ENCODE measurements at places on chromosomes 5 and 9.

DNA sequence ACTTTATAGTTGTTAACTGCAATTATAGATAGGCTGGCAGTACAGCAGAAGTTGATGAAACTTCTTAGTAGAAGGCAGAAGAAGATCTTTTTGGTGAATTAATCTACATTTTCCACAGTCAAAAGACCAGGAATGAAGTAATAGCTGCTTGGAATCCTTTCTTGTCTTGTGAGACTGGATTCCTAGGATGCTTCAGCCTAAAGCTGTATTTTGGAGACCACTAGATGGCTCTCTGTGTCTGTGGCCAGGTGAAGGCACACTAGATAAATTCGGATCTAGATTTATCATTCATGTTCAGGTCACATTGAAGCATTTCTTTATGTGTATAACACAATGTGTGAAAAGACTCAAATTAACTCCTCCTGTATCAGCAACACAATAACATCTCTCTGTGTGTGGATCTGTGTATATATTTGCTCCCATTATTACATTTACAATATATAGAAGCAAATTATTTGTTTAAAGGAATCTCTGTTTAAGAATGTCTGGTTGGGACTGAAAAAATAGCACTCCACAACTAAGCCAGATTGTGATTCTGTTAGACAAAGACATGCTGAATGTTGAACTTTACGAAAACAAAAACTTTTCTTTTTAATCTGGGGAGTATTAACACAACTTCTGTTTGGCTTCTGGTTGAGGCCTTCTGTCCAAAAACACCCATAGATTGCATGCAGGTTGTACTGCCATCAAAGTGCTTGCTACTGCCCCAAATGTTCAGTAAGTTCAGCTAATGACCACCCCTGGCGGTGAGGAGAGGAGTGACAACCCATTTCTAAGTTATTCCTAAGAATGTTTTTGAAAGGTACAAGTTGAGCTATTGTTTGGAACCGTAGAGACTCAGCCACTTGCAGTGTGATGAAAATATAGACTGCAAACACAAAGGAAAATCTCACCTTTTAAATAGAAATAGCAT is 10.6 kb downstream of the GRIN3A start:
- no peak for DNase-seq

- no peak for DNase-seq
Observed at GRCh38 chr9:23431459-23431858, 394.6 kb downstream of the ELAVL2 start.

GRCh38 chr9:125438506-125439433 is 177.1 kb downstream of the GAPVD1 start:
- no peak for DNase-seq

GRCh38 chr5:149831492-149831891 is 101.4 kb downstream of the PPARGC1B start:
- no peak for DNase-seq

- no peak for DNase-seq
Observed at GRCh38 chr5:112697833-112698232, 39.9 kb upstream of the APC start.

Measured in stimulated activated CD8-positive, alpha-beta memory T cell treated with anti-CD3 and anti-CD28 coated beads, Interleukin-15, amount 100 ng/mL, for 1 hour (primary cell).